Activated CD8-positive, alpha-beta memory T cell treated with anti-CD3 and anti-CD28 coated beads for 4 hours (primary cell): ENCODE measurements at places on chromosomes 6 and 20.

- DNase-seq = peak; percentile 8
Observed at GRCh38 chr6:69796073-69796641, 653 bp downstream of the LMBRD1 start.

- no peak for DNase-seq
Observed at GRCh38 chr6:6001443-6001842, 5.3 kb downstream of the NRN1 start.

- no peak for DNase-seq
Observed at GRCh38 chr6:129189266-129189665, 306.3 kb downstream of the LAMA2 start.

GRCh38 chr6:161400671-161401070, 126.8 kb upstream of the AGPAT4 start:
- no peak for DNase-seq

GRCh38 chr6:158452191-158452590, 107.7 kb upstream of the TMEM181 start:
- DNase-seq = no peak

- no peak for DNase-seq
Observed at GRCh38 chr20:44475372-44475693, 341 bp upstream of the TTPAL start.

DNA sequence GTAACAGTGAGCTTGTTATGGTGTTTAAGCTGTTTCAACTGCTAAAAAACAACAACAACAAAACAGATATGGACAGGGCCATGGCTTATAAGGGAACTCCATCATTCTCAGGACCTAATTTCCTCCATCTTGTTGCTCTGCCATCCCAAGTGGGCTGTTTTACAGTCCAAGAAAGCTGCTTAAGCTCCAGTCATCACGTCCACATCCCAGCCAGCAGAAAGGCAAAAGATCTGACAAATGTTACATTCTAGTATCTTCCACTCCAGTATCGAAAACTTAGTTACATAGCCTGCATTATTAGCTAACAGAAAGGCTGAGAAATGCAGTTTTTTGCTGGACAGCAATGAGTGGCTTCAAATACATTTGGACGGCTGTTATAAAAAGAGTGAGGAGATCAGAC, 23.0 kb upstream of the TFAP2A start:
- no peak for DNase-seq

- no peak for DNase-seq
Observed at GRCh38 chr6:27767851-27768250, 144.3 kb downstream of the OR2B2 start.

DNA sequence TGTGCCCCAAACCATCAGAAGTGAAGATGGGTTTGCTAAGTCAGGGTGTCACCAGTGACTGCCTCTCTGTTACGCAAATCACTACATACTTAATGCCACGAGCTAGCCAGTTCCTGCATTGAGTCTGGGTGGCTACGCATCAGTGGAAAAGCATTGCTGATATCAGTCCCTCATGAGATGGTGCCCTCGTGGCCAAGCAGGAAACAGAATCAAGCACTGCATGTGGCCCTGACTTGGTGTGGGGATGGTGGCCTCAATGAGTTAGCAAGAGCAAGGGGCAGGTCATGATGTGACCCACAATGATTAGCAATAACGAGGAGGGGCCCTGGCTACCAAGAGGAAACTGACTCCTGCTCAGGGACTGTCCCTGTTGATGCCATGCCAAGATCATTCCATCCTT, 51.6 kb upstream of the FNDC1 start:
- DNase-seq = no peak

DNA sequence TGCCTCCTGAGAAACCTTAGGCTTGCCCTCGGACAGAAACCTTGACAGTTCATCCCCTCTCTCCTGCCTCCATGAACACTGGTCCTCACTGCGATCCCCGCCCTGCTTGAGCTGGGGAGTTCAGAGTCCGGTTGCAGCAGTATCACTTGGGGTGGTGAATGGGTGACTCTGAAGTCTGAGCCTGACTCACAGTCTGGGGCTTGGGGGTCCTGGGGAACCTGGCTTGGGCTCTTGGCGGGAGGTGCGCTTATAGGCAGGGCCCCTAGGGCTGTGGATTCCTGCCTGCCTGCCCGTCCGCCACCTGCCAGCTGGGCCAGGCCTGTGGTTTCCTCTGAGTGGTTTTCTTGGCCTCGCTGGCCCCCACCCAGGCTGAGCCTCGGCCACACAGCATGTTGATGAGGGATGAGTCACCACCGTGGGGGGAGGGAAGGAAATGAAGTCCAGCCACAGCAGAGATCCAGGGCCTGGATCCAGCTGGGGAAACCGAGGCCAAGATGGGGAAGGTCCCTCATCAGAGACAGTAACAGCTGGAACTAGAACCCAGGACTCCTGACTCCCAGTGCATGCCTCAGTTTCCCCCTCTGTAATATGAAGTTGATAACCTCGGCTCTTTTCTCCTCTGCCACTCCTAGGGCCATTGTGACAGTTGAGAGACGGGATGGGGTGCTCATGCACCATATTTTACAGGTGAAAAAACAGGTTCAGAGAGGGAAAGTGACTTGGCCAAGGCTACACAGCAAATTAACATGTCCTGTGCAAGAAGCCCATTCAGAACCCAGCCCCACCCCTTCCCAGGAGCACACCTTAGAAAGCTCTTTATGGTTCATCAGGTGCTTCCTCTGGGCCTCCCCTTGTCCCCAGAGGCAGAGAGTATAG, 9.2 kb downstream of the FOXS1 start:
- DNase-seq = no peak

- DNase-seq = no peak
Observed at GRCh38 chr6:21605166-21605565, 11.6 kb downstream of the SOX4 start.

- DNase-seq = no peak
Observed at GRCh38 chr6:93242049-93242448, 177.3 kb downstream of the EPHA7 start.

DNA sequence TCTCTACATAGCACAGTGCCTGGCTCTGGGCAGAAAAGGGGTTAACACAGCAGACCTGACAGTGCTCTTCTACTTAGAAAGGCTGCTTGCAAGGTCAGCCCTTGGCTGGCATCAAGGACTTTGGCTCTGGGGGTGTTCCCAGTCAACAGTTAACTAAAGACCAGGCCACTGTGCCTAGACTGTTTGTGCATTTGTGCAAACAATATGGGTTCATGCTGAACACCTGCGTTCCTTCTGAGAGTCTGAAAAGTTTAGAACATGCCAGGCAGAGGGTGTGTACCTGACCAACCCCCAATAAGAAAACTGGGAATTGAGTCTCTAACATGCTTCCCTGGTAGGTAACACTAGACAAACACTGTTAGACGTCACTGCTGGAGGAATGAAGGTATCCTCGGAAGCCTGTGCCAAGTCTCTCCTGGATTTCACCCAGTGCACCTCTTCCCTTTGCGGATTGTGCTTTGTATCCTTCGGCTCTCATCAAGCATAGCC, 110.7 kb downstream of the PDE10A start:
- no peak for DNase-seq

- no peak for DNase-seq
Observed at GRCh38 chr6:90224196-90224595, 72.4 kb downstream of the BACH2 start.

GRCh38 chr20:44450903-44451450, 24.7 kb upstream of the TTPAL start:
- DNase-seq = no peak

GRCh38 chr6:13044390-13044789, 283.9 kb downstream of the TBC1D7 start:
- DNase-seq = no peak

- no peak for DNase-seq
Observed at GRCh38 chr6:30327232-30327746, 562 bp downstream of the TRIM39 start.

DNA sequence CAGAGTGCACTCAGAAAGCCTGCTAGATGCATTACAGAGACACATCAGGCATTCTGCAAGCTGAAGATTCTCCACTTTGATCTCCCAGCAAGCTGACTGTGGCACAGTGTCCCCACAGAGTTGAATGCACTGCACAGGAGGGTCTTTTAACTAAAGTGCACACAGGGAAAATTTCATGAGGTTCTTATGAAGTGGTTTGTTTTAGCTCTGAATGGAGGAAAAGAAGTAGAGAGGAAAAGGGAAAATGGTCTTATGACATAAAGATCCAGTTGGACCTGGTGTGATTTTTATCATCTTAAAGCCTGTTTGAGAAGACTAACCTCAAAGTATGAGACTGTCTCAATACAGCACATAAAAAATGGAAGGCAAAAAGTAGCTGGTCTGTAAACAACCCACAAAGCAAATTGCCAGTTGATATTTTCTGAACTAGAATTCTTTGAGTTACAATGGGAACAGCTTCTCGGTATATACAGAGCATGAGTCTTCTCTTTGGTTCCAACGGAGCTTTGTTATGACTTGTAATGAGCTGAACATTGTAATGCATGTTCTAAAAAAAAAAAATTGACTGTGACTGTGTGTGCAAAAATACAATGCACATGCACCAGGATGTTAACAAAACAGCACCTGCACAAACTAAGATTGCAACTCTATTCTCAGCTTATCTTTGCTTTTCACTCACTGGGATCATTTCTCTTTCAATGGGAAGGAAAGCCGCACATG, 383.0 kb upstream of the ID4 start:
- no peak for DNase-seq

DNA sequence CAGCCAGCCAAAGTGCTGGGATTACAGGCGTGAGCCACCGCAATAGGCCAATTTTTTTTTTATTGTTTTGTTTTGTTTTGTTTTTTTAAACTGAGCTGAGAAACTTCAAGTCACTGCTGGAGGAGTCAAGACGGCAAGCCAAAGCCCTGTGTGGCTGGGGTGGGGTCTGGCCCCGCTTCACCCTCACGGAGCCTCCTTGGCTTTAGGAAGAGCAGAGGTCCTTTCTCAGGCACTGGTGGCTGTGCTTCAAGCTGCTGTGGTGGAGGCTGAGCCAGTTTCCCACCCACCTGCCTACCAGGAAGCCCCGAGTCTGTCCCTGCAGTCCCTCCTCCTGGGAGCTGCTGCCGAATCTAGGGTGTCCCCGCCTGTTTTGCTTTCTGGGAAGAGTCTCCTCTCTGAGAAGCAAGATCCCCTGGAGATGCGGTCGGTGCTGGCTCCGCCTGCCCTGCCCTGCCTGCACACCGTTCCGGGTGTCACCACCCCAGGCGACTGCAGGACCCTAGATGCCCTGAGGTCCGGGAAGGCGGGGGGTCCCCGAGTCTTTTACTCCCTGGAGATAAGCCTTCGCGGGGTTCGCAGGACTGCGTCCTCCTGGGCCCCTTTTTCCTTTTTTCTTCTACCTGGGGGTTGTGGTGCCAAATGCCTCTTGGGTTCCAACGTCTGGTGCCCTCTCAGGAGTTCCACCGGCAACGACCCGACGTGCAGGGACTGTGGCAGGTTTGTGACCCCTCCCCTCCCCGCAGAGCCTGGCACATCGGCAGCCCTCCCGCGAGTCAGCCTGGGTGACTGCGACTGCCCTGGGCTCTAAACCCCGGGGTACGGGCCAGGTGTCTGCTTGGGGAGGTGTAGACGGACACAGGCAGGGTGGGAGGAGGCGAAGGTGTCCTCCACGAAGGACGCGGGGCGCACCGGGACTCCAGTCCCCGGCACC, 100.7 kb downstream of the TAF4 start:
- no peak for DNase-seq

GRCh38 chr6:166708460-166708859, 81.4 kb upstream of the RPS6KA2 start:
- DNase-seq = no peak

- DNase-seq = no peak
Observed at GRCh38 chr6:112909781-112910180, 562.7 kb downstream of the RFPL4B start.

DNA sequence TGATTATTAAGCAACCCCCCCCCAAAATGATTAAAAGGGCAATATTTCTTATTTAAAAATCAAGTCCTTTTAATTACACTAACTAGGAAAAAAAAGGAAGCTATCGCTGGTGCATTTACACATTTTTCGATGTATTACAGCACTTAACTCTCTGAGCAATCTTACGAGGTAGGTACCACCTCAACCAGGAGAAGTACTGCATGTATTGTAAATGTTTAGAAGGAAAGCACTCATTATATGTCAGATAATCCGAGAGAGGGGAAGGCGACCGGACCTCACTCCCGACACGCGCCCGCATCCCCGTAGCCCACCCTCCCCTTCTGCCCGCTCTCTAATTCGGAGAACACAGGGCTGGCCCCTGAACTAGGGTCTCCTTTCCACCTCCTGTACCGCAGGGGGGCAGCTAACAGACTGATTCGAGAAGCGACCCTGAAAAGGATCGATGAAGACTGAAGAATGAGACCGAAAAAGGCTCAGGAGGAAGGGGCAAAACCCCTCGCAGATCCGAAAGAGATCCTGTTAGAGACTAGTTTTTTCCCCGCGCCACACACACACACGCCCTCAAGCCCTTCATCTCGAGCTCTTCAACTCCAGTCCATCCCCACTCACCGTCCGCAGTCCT, 337 bp downstream of the ESF1 start:
- no peak for DNase-seq

GRCh38 chr6:7234547-7234946, 78.5 kb downstream of the SSR1 start:
- DNase-seq = no peak

DNA sequence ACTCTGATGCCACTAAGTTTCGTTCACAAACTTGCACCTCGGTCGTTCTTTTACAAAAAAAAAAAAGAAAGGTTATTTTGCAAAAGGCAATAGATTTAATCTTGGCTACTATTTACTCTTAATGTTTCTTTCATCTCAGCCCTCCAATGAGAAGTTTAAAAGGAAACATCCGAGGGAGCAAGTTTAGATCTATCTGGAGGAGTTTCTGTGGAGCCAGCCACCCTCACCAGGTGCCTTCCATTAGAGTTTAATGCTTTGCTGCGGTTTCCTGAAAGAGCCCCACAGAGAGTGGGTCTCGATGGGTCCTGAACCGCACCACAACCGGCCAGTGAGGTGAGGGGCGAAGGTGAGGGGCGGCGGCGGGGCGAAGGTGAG, 632 bp downstream of the PRKN start:
- DNase-seq = no peak
